H54 (cell line): ENCODE measurements at places on chromosomes 6 and 20.

GRCh38 chr6:169829786-169830185 is 78.4 kb downstream of the ERMARD start:
- DNase-seq, result no peak

DNA sequence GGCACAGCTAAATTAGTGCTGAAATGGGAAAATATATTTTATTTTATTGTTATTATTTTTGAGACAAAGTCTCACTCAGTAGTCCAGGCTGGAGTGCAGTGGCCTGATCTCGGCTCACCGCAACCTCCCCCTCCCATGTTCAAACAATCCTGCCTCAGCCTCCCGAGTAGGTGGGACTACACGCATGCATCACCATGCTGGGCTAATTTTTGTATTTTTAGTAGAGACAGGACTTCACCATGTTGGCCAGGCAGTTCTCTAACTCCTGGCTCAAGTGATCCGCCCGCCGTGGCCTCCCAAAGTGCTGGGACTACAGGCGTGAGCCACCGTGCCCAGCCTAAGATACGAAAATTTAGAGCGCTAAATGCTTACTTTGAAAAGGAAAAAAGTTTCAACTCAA is 4.8 kb downstream of the RAB23 start:
- DNase-seq, result no peak

DNA sequence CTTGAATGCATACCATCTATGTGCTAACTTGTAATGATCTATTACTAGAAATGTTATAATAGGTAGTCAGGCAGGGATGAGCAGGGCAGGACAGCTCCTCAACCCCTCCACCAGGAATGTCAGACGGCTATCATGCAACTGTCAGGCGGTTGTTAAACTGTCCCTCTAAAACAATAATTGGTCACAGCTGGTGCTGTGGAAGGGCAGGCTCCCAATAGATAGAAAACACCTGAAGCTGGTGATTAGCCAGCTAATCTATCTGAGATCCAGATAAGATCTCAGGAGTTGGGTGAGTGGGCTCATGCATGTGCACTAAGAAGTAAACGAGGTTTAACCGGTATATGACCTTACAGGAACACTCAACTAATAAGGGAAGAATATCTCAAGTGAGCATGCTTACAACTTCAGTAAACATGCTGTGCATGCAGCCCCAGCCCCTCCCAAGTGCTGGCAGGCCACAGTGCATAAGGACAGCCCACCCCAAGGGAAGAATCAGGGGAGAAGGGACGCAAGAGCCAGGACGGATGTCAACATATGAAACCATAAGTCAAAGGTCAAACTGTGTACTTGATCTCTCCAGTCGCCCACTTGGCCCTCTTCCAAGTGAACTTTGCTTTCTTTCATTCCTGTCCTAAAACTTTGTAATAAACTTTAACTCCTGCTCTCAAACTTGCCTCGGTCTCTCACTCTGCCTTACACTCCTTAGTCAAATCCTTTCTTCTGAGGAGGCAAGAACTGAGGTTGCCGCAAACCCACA is 566.2 kb upstream of the NRSN1 start:
- DNase-seq, result no peak

GRCh38 chr6:160766989-160767646 is 65.1 kb downstream of the PLG start:
- DNase-seq, result no peak

- no peak for DNase-seq
Observed at GRCh38 chr6:3541006-3541585, 84.2 kb upstream of the SLC22A23 start.

- DNase-seq, result no peak
Observed at GRCh38 chr6:63649847-63650265, 14.3 kb downstream of the PHF3 start.

DNA sequence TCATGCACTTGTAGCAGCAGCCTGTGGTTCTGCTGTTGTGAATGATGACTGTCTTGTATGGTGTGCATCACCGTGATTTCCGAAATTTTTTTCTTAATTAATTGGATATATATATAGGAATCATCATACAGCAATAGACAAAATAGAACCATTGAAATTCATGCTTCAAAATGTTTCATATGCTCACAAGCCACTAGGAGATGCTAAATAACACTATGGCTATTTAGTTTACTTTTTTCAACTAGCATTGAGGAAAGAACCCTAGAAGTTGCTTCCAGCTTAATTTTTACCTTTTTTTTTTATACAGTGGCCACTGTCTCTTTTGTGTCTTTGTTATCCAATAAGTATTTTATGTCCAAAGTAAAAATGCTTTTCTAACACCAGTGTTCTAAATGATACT is 485.4 kb downstream of the CDKAL1 start:
- DNase-seq, result no peak

DNA sequence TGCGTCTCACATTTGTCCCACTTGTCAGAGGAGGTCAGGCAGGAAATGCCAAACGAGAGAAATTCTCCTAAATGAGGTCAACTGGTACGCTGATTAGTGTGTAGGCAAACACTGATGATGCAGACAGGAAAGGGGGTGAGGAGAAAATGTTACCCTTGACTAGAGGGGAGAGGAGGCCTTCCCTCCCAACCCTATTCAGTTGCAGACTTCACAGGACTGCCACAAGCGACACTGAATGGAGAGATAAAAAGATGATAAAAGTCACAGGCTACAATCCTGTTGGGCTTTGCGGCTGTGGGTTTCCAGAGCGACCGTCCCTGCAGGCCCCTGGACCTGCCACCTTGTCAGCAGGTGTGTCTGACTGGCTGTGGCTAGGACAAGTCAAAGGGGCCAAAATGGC is 569.4 kb downstream of the CDH26 start:
- DNase-seq, result no peak

DNA sequence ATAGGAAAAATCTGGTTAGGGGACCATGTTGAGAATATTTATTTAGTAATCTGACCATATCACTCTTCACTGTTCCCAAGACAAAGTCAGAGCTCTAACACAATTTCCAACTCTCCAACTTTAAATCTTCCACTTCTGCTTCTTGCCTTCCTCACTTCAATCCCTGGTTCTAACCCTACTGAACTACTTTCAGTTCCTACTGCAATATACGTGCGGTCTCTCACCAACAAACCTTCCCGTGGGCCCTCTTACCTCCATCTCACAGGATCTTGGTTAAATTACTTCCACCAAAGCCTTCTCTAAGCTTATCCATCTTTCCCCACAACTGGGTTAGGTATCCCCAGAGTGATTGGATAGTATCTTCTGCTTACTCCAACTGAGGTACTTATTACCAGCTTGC is 8.0 kb downstream of the EIF2S2 start:
- DNase-seq, result no peak

- DNase-seq, result peak; percentile 19
Observed at GRCh38 chr6:108622641-108623298, 62.1 kb downstream of the FOXO3 start.

DNA sequence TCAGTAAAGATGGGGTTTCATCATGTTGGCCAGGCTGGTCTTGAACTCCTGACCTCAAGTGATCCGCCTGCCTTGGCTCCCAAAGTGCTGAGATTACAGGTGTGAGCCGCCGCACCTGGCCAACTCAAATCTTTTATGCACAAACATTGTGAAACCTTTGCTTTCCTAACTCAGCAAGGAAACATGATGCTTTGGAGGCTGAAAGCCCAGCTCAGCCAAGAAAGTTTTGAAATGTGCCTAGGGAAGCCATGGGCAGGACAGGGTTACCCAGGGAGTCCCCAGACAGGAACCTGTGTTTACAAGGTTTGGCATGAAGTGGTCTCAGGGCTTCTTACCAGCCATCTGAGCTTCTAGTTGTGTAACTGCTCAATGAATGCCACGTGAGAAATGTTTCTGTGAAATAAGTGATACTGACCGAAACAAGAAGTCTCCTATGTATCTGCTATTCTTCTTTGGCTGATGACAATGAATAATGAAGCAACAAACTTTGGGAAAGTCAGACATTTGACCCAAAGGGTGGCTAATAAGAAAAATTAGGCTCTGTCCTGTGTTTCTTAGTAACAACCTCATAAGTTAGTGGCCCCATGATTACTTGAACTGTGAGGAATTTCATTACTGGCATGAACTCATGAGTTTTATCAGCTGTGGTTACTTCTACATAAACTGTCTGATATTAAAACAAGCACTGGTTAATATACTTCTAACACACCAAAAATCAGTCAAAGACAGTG is 163.5 kb downstream of the KIF6 start:
- no peak for DNase-seq

DNA sequence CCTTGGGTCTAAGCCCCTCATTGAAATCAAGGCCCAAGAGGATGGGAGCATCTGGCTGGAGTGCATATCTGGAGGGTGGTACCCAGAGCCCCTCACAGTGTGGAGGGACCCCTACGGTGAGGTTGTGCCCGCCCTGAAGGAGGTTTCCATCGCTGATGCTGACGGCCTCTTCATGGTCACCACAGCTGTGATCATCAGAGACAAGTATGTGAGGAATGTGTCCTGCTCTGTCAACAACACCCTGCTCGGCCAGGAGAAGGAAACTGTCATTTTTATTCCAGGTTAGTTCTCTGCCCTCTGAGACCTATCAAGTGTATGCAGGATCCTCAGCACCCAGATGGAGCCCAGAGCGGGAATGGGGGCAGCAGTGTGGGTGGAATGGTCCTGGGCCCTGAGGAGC is 5.1 kb downstream of the BTN2A2 start:
- DNase-seq, result no peak

DNA sequence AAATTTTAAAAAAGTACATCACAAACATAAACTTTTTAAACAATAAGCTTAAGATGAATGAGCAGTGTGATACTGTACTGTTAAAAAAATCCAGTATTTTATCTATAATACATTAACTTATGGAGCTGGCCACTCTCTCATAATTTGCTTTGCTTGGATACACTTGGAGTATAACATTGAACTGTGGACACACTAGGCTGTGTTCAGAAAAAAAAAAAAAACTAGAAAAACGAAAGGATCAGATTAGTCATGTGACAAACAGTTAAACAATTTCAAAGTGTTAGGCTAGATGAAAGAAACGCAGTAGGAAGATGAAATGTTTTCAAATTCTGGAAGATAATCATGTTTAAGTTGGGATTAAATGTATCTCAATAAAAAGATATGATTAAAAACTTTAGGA is 220.0 kb downstream of the GRIK2 start:
- DNase-seq, result no peak

DNA sequence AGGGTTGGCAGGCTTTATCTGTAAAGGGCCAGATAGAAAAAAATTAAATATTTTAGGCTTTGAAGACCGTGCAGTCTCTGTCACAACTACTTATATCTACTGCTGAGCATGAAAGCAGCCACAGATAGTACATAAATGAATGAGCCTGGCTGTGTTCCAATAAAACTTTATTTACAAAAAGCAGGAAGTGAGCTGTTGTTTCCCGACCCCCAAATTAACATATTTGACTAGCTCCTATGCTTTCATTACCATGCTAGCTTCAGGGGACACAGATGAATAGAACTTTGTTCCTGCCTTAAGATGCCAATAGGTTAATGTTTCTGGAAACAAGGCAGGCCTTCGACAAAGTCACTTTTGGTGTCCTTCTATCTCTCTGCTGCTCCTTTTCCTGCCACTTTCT is 1058.0 kb upstream of the FLRT3 start:
- DNase-seq, result no peak

GRCh38 chr6:108730635-108731515 is 117.3 kb upstream of the ARMC2 start:
- DNase-seq, result no peak

- no peak for DNase-seq
Observed at GRCh38 chr20:33466303-33466646, 22.7 kb upstream of the SNTA1 start.

DNA sequence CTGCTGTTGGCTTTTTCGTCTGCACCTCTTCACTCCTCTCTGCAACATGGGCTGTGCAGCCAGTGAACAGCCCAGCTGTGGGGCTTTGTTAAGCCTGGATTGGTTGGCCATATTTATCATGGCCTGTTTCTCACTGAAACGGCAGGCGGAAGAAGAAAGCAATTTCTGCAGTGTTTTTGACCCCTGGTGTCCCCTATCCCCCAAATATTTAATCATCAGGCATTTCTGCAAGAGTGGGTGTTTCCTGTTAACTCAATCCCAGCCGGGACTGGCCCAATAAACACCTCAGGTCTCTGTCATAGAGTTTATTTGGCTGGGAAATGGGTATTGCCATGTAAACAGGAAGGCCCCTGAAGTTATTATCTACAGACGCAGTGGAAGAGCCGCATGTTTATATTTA is 174.8 kb upstream of the SUPT3H start:
- no peak for DNase-seq

DNA sequence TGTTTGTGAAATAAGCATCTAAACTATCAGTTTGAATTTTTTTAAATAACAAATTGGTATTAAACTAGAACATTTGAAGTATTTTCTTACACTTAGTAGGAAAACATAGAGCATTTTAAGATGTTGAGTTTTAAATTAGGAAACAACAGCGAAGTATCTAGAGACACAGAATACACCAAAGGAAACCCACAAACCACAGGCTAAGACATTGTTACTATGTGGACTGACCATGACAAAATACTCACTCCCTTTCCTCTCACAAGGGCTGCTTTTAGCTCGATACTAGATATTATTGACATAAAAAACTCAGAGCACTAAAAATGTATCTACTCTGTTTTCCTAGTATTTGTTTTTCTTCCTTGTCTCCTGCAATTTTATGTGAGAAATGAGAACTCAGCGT is 266.0 kb upstream of the CITED2 start:
- no peak for DNase-seq

- DNase-seq, result peak; percentile 9
Observed at GRCh38 chr6:137309078-137309762, 90.0 kb upstream of the IFNGR1 start.

- no peak for DNase-seq
Observed at GRCh38 chr6:44254191-44255104, 2.9 kb downstream of the SLC35B2 start.

DNA sequence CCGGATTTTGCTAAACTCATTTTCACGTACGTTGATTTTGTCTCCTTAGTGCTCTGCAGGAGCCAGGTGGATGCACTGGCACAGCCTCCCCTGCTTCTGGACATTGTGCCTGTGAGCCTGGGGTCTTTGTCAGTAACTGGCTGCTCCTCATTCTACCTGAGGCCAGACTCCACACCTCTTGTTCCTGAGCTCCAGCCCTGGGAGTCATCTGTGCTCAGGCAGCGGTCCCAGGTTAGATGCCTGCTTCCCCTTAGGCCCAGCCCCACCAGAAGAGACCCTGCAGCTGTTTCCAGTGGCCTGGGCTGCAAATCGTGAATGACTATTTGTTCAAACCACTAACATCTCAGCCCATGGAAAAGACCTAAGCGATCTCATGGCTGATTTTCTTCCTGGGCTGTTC is 129.1 kb downstream of the ERMARD start:
- no peak for DNase-seq

- DNase-seq, result no peak
Observed at GRCh38 chr6:46989398-46989797, 52.7 kb downstream of the ADGRF1 start.

GRCh38 chr6:144897441-144897921 is 612.3 kb downstream of the UTRN start:
- peak; percentile 9 for DNase-seq

DNA sequence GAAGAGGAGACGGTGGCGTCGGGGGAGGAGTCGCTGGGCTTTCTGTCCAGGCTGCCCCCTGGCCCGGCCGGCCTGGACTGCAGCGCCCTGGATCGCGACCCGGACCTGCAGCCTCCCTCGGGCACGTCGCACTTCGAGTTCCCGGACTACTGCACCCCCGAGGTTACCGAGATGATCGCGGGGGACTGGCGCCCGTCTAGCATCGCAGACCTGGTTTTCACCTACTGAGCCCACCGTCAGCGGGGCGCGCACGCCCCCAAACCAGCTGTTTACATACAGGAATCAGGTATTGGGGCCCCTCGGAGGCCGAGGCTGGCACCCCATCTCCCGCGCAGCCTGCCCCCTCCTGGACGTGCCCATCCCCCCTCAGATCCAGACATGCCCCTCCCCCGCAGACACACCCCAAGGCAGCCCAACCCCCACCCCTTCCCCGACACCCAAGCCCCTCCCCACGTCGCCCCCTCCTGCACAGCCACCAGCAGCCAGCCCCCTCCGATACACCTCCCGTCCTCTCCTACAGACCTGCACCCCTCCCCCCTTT is 1.4 kb downstream of the SOX12 start:
- DNase-seq, result no peak
